Activated CD8-positive, alpha-beta memory T cell treated with anti-CD3 and anti-CD28 coated beads, Interleukin-2, amount 50 U/mL, for 4 hours (primary cell): ENCODE measurements at places on chromosomes 12 and 14.
A peak's percentile ranks its signal among the peaks of the same experiment; 100 is the strongest.

- no peak for DNase-seq
These were observed 180.6 kb upstream of the CAND1 start for GRCh38 chr12:67088401-67089118.

- DNase-seq: no peak
These were observed 173.3 kb downstream of the PPM1H start for GRCh38 chr12:62761658-62762057.

GRCh38 chr14:90831821-90832220, 15.6 kb upstream of the TTC7B start:
- no peak for DNase-seq

DNA sequence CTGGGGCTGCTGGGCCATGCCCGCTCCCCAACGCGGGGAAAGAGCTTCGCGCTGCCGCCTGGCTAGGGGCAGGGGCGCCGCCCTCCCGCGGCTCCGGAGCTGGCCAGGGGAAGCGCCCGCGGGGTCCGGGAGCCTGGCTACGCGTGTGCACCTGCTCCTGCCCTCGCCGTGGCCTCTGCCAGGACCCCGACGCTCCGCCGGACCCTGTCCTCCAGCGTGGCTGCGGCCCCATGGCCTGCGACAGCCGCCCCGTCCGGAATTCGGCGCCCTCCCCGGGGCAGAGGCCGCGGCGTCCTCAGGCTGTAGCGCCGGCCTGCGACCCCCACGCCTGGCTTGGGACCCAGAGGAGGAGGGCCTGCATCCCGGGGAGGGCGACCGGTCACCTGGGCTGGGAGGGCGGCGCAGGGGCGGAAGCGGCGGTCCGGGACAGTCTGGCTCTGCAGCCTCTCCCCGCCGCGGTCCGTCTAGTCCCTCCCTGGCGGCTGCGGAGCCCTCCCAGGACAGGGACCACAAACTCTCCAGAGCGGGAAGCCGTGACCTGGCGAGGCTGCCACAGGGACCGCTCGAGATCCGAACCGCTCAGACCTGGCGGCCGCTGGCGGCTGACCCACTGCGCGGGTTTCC, 85.6 kb downstream of the ALG10 start:
- no peak for DNase-seq

DNA sequence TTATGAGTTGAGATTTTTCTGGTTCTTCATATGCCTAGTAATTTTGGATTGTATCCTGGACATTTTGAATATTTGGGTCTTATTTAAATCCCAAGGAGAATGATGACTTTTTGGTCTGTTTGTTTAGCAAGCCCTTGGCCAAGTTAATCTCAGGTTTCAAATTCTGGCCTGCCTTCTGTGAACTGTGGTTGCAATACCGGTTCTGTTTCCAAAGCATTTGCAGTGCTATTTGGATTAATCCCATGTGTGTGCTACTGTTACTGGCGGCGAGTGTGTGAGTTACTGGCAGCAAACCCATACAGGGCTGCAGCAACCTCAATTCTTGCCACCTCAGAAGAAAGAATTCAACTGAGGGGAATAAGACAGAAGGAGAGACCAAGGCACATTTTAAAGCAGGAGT, 51.1 kb downstream of the TMEM260 start:
- no peak for DNase-seq

DNA sequence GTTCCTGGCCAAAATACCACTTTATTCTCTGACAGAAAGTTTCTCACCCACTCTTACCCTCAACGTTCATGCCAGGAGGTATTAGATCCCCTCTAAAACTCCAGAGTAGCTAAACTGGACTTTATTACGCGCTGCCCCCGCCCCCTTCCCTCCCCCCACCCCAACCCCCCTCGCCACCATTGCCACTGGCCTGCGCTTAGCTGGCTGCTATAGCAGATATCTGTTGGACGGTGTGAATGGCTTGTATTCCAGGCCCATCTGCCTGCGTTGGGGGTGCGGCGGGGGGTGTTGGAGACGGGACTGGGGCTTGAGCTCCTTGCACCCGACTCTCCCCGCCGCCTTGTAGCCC, 564 bp upstream of the THTPA start:
- no peak for DNase-seq

- DNase-seq: no peak
These were observed 44.5 kb downstream of the MVK start for GRCh38 chr12:109618082-109618481.

GRCh38 chr14:61678975-61679374, 16.3 kb upstream of the HIF1A start:
- DNase-seq: no peak

- DNase-seq: peak; percentile 57
These were observed 515.4 kb downstream of the FUT8 start for GRCh38 chr14:65927931-65928356.

GRCh38 chr12:62217466-62218194, 42.6 kb upstream of the USP15 start:
- no peak for DNase-seq

DNA sequence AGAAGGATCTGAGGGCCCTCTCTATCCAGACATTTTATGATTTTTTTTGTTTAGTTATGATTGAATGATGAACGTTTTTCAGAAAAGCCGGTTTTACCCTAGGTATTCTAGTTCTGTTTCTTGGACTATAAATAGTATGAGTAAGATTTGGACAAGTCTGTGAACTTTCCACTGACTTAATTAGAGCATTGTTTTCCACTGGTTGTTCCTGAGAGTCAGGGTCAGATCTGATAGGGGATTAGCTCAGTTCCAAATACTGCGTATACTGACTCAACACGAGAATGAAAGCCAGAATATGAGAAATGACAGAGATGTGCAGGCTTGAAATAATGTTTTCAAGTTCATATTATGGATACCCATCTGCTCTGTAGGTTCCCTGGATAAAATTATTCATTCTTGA, 361.6 kb downstream of the AEBP2 start:
- DNase-seq: no peak

- no peak for DNase-seq
These were observed 15.8 kb downstream of the WNT5B start for GRCh38 chr12:1644534-1645438.

DNA sequence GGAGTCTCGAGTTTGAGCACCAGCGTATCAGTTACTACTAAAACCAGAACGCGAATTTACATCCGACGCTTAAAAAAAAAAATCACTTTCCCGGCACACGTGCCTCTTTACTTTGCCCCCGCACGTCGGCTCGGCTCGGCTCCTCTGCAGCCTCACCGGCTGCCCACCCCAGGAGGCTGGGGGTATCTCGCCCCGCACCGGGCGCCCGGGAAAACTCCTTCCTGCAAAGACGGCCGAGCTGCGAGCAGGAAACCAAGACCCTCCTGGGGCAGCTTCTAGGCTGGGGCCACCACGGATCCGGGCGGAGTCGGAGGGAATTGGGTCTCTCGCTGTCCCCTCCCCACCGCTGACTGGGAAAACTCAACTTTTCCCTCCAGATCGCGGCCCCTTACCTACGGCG, 610 bp downstream of the VSIG10 start:
- no peak for DNase-seq
